ENCODE measurements at places on chromosomes 4 and X. TPM values are rescaled to one million over a fixed set of nuclear protein-coding genes. Genes with fewer than 3 reads are reported as not detected.

The CNGA1 gene
- total RNA-seq = not detected

The GAGE12F gene
- total RNA-seq = not detected

- no peak overlapping the region for H3K27ac ChIP-seq
- DNase-seq = no peak
- peaks cover 6% of the 10 kb centered on the region for H3K4me1 ChIP-seq
- no peaks in the 10 kb centered on the region for H3K36me3 ChIP-seq
- H3K4me3 ChIP-seq = no peak overlapping the region
- no peaks in the 10 kb centered on the region for H3K27me3 ChIP-seq
These were observed 67.2 kb upstream of the RASGEF1B start for GRCh38 chr4:81538716-81539427.

The MND1 gene
- not detected for total RNA-seq

The RPS6KA3 gene
- 97.8 TPM for total RNA-seq

Measured in naive thymus-derived CD8-positive, alpha-beta T cell (primary cell).